NB4 (cell line): ENCODE measurements at places on chromosomes 3 and 15.
A peak's percentile ranks its signal among the peaks of the same experiment; 100 is the strongest.

GRCh38 chr3:160098926-160099626 lies 110.4 kb downstream of the IL12A start:
- DNase-seq, result no peak

DNA sequence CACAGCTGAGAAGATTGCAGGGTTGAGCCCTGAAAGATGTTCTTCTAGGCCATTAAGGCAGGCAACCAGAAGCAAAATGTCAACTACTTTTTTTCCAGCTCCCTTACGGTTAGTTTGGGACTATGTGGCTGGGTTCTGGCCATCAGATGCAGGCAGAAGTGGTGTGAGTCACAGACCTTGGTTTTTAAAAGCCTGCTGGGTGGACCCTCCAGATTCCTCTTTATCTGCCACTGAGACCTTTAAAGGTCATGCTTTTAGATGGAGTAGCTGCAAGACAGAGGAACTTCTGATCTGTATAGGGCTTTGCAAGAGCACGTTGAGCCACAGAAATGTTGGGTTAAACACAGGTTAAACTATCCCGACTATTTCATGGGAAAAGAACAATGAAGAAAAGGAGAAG lies 102.9 kb downstream of the CHST2 start:
- DNase-seq, result peak; percentile 79

- DNase-seq, result no peak
Measured at GRCh38 chr3:45564172-45564571, 30.4 kb upstream of the LIMD1 start.

- no peak for DNase-seq
Measured at GRCh38 chr15:64530918-64531317, 70.5 kb downstream of the ZNF609 start.

DNA sequence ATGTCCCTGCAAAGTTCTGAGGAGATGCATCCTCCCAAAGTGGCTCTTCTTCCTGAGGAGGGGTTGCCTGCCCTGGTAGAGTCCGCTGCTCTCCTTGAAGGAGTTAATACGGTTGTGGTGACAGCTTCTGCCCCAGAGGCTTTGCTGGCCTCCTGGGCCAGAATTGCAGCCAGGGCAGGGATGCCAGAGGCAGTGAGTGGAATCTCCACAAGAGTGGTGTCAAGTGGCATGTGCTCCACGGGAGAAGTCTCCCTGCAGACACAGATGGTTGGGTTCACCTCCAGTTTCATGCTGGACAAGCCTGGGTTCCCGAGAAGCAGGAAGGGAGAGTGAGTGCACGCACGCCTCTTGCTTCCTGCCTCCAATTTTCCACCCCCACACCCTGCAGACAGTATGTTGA lies 105.5 kb downstream of the SLC25A26 start:
- no peak for DNase-seq

- no peak for DNase-seq
Measured at GRCh38 chr3:128993461-128994172, at the start of gene CFAP92. TSS of gene CFAP92 (minus strand) at chr3:128994076. CDS start at chr3:128993304, 772 bp downstream.

DNA sequence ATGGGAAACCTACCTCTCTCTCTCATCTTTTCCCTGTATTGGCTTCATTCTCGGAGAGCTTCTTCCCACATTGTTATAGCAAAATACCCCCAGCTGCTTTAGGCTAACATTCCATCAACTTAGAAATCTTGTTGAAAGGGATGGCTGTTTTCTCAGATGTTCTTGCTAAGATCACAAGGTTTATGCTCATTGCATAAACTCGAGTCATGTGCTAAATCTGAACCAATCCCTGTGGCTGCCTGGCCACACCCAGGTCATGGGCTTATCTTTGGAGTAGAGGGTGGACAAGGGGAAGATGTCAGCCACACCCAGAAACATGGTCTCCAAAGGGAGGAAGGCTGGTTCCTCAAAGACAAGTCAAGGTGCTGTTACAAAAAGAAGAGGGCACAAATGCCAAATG lies 150.6 kb upstream of the UMPS start:
- no peak for DNase-seq

GRCh38 chr3:195079636-195080035 lies 191.3 kb downstream of the XXYLT1 start:
- DNase-seq, result no peak

GRCh38 chr3:42804831-42805132 lies 492 bp upstream of the HIGD1A start:
- no peak for DNase-seq

DNA sequence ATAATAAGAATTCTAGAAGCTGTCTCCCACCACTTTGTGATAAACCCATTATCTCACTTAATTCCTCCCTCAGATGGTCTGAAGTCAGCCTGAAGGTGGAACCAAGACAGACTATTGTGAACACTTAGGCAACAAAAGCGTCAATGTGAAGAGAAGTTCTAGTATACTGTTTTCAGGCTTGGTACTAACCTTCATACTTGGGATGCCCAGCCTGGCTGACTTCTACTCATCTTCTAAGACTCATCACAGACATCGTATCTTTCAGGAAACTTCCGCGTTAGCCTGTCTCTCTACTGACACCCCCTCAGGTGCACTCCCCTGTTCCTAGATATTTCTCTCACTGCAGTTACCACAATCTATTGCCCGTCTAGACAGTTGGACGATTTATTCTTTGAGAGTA lies 201.2 kb downstream of the SATB1 start:
- DNase-seq, result no peak

DNA sequence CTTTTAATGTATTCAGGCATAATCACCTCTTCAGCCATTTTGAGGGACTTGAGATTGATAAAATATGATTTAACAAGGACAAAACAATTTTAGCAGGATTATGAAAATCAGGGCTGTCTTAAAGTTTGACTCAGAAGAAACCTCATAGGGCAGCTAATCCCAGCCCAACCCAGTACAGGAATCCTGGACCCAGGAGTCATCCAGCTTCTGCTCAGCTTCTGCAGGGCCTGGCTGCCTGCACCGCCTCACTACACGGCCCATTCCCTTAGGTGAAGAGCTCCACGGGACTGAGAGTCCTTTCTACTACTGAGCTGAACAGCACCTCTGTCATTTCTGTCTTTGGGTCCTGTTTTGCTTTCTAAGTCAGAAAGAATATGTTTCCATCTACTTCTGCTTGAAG lies 37.5 kb downstream of the ARHGAP31 start:
- no peak for DNase-seq

DNA sequence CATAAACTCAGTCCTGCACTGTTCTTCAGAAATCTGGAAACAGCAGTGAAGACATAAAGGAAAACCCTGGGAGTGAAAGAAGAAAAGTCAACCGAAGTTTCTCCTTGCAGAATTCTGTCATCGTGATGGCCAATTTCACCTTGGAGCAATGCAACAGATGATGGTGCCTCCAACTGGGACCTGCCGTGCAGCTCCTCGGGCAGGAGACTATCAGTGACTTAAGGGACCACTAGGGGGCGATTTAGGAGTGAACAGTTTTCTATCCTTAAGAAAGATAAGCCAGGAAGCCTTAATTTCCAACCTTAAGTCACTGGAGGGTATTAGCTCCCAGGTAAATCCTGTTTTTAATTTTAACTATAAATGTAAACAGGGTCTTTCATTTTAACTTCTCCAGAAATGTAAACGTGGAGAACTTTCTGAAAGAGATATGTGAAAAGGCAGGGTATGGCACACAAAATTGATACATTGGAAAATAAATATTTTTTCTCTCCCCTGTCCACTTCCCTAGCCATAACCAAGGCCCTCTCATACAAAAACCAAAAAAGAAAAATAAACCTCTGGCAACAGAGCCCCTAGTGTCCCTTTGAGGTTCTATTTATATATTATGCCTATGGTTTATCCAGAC lies 116.3 kb downstream of the PDZRN3 start:
- DNase-seq, result peak; percentile 52

DNA sequence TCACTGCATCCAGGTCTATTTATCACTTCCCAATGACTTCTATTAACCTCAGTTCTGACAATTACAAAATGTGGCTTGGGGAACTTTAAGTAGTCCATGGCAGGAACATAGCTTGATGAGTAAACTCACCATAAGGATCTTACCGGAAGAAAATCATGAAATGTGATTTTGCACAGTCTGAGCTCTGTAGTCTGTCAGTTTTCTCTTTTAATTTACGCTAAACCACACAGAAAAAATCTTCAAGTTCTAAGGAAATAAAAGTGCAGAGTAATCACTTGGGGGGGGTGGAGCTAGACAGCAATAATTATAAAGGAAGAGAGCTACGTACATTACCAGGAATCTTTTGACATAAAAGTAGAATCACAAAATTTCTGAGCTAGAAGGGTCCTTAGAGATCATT lies 9.2 kb downstream of the TBC1D5 start:
- no peak for DNase-seq

DNA sequence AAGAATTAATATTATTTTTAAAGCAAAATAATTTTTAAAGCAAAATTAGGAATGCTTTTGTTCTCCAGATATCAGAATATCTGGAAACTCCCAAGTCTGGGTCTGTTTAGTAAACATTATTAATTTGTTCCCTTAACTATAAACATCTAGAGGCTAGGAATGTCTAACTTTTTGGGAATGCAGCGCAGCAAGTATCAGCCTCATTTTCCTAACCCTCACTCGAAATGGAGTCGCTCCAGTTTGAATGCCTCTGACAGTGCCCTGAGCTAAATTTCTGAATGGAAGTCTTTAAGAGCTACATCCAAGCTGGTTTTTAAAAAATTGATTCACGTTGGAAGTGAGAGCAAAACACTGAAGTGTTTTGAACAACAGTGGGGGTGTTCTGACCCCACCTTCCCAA lies 74.4 kb upstream of the WNT7A start:
- DNase-seq, result no peak

DNA sequence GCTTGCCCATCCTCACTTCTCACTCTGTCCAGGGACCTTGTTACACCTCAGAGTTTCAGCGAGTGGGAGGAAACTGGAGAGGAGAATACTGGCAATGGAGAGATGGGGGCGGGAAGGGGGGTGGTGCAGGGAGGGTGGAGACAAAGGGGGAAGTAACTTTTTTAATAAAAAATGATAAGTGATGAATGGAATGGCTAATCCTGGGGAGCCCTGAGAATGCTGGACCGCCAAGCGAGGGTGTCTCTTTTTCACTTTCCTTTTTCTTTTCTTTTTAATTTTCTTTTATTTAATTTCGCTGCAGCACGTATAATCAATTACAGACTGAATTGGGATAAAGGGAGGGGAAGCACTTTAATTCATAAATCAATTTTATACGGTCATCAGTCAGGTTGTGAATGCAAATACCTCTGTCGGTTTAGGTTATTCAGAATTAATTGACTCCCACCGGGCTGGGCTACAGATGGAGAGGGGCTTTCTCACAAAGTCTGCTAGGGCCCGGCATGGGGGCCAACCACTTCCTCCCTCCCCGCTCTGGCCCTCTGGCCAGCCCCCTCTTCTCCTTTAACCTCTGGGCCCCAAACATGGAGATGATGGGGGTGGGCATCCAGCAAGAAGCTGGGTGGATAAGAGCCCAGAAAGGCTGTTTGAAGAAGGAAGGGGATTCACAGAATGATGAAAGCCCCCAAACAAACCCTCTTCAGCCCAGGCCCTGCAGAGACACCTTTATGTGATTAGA lies 106.8 kb upstream of the BOC start:
- DNase-seq, result no peak

- no peak for DNase-seq
Measured at GRCh38 chr3:171516765-171517164, 56.6 kb upstream of the TNIK start.

DNA sequence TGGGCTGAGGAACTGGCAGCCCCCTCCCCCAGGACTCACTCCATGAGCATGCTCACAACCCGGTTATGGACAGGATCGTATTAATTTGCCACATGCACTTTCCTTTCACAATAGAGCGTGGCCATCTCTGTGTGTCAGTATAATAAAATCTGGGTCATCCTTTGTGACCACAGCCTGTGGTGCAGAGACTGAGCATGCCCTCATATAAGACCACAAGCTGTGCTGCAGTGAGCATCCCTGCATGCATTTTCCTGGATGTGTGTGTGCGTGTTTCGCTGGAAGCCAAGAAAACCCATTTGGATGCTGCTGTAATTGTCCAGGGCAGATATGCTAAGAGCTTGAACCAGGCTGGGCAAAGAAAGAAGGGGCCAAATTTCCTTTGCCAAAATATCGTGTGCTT lies 39.7 kb downstream of the CYP11A1 start:
- DNase-seq, result no peak

DNA sequence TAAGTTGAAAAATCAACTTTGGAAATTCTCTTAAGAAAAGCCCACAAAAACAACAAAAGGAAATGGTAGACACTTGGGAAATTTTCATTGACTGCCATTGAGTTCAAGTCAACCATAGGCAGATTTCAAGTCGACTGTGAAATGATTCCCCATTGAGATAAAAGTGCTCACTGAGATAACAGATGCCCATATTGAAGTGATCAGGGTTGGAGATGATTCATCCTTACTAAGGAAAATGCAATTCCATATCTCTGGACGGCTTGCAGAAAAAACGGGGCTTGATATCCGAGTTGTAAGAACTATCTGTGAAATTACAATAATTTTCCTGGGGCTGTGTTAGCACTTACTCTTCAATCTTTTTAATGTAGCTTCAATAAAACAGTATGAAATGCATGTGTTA lies 373.1 kb upstream of the THRB start:
- no peak for DNase-seq

DNA sequence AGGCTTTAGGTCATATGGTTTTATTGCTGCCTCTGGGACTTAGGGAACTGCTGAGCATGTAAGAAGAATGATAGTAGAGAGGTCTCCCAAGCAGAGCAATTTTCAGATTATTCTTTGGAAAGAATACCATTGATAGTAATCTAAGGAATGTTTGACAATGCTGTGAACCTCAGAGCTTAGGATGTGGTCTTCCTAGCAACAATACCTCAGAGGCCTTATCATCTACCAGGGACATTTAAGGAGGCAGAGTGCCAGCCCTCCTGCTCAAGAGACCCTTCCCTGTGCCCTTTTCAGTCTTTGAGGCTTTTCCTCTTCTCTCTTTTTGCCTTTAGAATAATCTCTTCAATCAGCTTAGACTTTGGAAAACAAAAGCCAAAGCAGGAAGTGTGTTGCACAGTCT lies 272.1 kb downstream of the OXSM start:
- no peak for DNase-seq

GRCh38 chr3:57538465-57538864 lies 5.7 kb downstream of the DNAH12 start:
- DNase-seq, result no peak

- DNase-seq, result no peak
Measured at GRCh38 chr15:80992441-80992840, 2.8 kb upstream of the MESD start.

DNA sequence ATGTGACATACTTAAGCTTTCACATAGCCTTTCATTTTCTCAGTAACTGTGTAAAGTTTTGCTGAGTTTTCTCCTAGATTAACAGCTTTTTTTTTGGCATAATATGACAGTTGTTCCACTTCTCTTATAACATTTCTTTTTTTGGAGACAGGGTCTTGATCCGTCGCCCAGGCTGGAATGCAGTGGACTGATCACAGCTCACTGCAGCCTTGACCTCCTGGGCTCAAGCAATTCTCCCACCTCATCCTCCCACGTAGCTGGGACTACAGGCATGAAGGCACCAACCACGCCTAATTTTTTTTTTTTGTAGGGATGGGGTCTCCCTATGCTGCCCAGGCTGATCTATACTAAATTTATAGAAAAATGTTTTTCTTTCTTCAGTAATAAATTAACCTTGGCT lies 30.1 kb downstream of the DLG1 start:
- no peak for DNase-seq
